Esophagus squamous epithelium (tissue), 5 donors: ENCODE measurements at places on chromosomes 7 and 10.

DNA sequence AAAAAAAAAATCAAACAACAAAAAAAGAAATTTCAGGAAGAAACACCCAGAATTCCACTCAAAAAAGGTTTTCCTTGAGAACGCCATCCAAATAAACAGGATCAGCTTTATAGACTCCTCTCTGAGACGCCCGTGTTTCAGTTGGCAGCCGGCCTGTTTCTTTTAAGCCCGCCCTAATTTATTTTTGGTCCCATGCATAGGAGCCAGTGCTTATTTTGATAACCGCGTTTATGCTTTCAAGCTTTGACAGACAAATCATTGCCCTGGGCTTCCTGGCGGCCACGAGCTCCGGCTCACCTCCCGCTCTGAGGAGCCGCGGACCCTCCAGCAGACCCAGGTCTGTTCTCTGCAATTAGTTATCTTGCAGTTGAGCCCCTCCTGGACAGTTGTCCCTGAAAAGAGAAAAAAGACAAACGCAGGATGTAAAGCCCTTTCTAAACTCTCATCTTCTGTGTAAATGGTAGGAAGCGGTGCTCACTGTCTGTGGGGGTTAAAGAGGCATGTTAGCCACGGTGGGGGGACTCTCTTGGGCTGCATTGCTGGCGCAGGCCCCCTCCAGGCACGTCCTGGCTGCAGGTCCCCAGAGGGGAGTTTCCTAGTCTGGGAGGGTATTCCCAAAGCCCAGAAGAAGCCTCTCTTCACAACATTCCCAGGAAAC lies 22.2 kb upstream of the UNCX start:
- DNase-seq, result no peak

- no peak for DNase-seq
Observed at GRCh38 chr10:71638822-71639719, 80.5 kb downstream of the C10orf105 start.

DNA sequence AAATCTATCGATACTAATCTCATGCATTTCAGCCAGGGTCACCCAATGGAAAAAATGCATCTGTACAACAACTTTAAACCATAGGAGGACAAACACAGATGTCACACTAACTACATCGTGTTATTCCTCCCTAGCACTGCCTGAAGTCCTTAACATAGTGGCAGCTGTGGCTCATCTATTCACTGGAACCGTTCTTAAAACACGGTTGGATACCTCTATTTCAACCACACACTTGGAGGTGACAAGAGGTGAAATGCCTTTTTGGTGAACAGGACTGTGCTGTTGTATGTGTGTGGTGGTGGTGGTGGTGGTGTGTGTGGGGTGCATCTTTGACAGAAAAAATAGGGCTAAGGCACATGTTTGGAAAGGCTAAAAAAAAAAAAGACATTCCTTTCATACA lies 93.1 kb downstream of the NRP1 start:
- no peak for DNase-seq

DNA sequence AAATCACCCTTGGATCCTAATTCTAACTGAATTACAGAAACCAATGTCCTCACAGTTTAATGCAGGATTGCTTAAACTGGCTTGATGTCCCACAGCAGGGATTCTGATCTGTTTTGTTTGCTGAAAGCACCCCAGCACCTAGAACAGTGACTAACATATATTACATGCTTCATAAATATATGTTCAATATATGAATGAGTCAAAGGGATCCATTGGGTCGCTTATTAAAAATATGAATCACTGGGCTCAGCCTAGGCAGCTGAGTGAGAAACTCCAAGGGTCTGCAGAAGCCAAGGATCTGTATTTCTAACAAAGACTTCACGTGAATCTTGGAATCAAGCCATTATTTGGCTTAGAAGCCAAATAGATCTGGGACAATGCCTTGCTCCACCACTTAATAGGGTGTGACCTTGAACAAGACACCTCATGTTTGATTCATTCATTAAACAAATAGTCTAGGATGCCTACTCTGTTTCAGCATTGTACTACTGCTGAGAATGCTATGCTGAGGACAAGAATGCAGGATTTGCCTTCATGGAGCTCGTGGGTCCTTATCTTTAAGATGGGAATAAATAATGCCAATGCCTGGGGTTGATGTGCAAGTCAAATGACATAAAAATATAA lies 103.4 kb upstream of the DLX6 start:
- no peak for DNase-seq

DNA sequence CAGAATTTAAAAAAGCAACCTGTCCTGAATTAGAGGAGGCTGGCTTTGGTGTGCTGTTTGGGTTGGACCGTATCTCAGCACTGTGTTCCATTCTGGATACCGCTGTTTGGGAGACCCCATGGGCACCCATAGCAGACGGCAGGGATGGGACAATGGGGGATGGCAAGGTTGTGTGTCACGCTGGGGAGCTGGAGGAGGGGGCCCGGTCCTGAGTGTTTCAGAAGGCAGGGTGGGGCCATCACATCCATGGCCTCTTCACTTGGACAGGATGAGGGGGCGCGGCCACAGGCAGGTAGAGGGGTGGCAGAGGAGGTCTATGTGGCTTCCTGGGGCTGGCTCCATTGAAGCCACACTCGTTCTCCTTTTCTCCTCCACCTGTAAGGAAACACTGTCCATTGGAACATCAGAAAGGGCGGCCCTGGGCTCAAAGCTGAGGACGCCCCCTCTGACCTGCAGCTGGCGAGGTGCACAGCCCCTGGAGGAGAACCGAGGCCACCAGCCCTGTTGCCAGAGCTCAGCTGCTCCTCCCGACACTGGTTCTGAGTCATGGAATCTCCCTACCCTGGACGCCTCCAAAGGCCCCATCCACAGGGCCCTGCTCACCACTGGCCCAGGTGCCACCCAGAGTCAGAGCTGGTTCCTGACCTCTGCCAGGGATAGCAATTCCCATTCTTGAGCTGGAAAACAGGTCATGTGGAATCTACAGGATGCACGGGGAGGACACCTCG lies 587.3 kb downstream of the DNAJB6 start:
- no peak for DNase-seq

GRCh38 chr10:34369120-34369519 lies 446.0 kb downstream of the PARD3 start:
- DNase-seq, result no peak

DNA sequence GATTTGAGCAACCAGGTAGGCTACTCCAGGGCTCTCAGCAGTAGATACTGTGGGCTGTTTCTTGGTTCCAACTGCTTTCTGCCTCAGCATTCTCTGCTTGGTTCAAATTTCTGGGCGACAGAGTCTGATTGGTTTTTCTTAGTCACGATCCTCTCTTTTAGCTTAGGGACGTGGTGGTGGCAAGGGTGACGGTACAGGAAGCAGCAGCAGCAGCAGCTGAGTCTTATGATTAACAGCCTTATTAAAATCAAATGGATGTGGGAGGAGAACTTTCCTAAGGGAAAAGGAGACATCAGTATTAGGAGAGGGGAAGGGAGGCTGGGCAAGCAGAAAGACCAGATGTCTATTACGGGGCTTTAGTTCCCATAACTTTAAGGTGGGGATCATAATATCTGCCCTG lies 156.5 kb upstream of the PLPP4 start:
- no peak for DNase-seq

- no peak for DNase-seq
Observed at GRCh38 chr7:28641752-28642545, 229.6 kb downstream of the CREB5 start.

GRCh38 chr10:132515811-132516726 lies 21.5 kb upstream of the INPP5A start:
- no peak for DNase-seq

GRCh38 chr10:44416936-44417335 lies 32.0 kb upstream of the CXCL12 start:
- no peak for DNase-seq

DNA sequence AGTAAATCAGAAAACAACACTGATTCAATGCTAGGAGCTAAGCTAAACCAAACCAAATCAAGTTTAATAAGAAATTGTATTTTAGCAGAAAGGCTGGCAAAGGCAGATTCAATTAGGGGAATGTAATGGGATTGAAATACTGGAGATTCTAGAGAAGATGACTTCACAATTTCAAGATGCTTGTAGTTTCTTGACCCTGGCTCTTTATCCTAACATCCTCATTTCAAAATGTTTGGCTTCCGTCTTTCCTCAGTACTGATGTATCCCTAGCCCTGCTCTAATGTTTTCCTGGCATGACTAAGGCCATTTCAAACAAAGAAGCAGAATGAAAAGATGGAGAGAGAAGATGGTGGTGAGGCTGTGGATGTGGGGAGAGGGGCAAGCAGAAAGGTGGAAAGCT lies 2.7 kb upstream of the JCAD start:
- no peak for DNase-seq

- no peak for DNase-seq
Observed at GRCh38 chr10:84312816-84313215, 15.6 kb upstream of the CCSER2 start.

GRCh38 chr7:30635798-30636197 lies 41.1 kb downstream of the GARS1 start:
- DNase-seq, result no peak

DNA sequence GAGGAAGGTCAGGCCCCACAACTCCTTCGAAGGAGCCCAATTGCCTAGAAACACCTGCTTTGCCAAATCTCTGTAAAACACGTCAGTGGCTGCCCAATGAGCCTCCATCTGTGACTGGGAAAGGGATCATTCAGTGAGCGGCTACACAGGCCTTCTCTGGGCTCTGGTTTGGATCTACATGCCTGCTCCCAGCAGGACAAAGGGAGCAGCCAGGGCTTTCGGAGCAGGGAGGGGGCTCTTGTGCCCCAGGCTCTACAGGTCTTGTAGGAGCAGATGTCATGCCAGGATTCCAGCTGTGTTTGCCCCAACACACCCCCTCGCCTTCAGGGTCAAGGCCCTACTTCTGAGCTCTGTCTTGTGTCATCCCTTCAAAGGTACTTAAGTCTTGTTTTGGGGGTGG lies 73.5 kb downstream of the CLEC2L start:
- DNase-seq, result no peak

GRCh38 chr7:134613623-134614347 lies 32.9 kb upstream of the BPGM start:
- no peak for DNase-seq

DNA sequence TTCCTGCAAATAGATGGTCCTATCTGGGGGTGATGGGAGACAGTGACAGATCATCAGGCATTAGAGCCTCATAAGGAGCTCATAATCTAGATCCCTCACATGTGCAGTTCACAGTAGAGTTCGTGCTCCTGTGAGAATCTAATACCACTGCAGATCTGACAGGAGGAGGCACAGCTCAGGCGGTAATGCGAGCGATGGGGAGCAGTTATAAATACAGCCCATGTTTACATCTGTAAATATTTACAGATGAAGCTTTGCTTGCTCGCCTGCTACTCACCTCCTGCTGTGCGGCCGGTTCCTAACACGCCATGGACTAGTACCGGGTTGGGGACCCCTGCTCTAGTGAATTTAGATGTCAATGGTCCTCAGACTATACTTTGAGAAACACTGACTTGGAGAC lies 17.0 kb upstream of the CDCA7L start:
- no peak for DNase-seq

- DNase-seq, result no peak
Observed at GRCh38 chr7:44136731-44137130, 4.4 kb downstream of the MYL7 start.

- no peak for DNase-seq
Observed at GRCh38 chr10:17176091-17176490, 25.4 kb downstream of the TRDMT1 start.

GRCh38 chr10:101014966-101015581 lies 15.5 kb downstream of the LZTS2 start:
- DNase-seq, result no peak

- no peak for DNase-seq
Observed at GRCh38 chr10:65945061-65945460, 980.8 kb upstream of the LRRTM3 start.

DNA sequence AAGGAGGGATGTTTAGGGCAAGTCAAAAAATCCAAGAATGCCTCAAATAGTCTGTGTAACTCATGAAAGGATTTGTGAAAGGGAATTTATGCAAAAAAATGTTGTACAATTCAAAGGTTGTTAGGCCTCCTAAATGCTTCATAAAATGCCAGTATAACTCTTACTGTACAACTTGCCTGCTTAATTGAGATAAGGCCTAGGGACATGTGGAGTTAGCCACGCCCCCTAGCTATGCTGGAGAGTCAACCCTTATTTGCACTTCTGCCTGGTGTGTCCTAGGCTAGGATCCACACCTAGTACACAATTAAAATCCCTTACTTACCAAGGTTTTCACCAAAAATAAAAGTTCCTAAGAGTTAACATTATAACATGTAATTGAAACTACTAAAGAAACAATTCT lies 77.2 kb downstream of the ZNF680 start:
- DNase-seq, result no peak

- DNase-seq, result no peak
Observed at GRCh38 chr7:69819333-69819705, 221.0 kb downstream of the AUTS2 start.

DNA sequence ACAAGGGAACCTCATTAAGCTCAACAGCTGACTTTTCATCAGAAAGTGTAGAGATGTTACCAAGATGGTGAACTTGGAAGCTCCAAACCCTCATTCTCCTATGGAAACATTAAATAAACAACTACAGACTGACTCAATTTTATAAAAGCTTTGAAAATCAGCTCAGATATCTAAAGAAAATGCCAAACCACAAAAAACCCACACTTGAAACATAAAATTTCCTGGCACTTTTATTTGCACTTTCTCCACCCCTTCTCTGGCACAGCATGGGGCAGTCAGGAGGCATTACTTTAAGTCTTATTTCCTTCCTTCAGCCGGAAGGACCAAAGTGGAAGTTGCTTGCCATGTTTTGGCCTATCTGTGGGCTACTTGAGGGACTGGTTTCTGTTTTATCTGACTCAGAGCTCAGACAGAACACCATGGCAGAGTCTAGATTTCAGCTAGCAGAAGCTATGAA lies 114.7 kb downstream of the ODAD2 start:
- no peak for DNase-seq

GRCh38 chr7:114806590-114807162 lies 115.2 kb upstream of the MDFIC start:
- no peak for DNase-seq

GRCh38 chr7:21617916-21618390 lies 75.1 kb downstream of the DNAH11 start:
- DNase-seq, result no peak

GRCh38 chr10:122490268-122490667 lies 28.9 kb downstream of the HTRA1 start:
- DNase-seq, result no peak

DNA sequence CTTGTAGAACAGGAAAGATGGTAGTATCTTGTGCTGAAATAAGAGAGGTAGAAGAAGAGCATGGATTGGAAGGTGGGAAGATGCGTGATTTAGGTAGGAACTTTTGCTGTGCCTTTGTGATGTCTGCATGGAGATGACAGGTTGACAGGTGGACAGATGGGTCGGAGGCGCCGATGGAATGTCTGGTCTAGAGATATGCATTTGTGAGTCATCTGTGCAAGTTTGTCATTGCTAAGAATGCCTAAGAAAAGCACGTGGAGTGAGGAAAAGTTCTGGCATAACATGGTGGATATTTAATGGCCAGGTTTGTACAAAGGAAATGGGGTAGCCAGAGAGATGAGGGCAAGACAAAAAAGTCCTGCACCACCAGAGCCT lies 76.0 kb upstream of the ARMC3 start:
- DNase-seq, result no peak

DNA sequence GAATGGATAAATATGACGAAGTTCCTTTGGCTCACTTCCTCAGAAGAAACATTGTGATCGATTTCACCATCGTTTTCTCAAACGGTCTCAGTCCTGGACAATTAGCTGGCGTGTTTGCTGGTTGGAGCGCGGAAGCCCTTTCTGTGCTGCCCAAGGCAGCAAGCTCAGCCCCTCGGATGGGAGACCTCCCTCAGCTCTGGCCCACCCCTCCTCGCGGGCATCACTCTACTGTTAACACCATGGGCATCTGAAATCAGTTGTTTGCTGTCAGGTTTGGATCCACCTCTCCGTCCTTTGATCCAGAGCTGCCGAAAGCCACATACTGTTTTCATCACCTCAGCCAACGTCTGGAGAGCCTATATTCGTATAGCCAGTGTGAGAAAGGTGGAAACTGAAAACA lies 68.2 kb downstream of the C10orf143 start:
- DNase-seq, result no peak
